LoVo (cell line): ENCODE measurements at places on chromosomes 7 and 10.

GRCh38 chr10:4450981-4451908 is 374.8 kb upstream of the AKR1E2 start:
- no peak for DNase-seq

DNA sequence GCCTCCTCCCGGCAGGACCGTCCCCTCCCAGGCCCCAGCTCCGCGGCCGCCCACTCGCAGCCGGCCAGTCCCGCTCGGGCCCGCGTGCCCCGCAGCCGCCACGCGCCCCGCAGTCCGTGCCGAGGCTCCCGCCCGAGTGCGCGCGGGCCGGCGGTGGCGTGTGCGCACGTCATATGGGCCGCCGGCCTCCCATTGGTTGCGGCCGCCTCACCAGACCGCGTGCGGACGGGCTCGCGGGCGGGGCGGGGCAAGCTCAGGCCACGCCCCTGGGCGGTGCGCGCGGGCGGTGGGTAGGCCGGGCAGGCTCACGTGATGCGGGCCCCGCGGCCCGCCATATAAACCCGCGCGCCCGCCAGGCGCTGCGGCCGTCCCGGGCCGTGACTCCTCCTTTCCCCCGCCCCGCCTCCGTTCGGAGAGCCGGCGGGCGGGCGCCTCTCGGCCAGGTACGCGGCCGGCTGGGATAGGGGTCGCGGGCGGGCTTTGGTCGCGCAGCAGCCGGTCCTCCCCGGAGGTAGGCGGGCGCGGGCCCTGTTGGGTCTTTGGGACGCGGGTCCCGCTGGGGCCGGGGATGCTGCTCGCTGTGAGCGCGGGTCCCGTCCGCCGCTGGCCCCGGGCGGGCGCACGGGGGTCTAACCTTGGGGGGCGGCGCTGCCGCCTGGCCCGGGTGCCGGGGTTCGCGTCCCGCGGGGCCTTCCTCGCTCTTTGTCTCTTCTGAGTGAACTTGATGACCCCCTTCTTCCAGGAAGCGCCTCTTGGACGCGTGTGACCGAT is at the start of gene INSIG1:
Gene INSIG1 (plus strand): TSS at position 362 of the 771 bp plus-strand sequence. CDS start 408 bp downstream, at position 770.
- peak; percentile 96 for DNase-seq

DNA sequence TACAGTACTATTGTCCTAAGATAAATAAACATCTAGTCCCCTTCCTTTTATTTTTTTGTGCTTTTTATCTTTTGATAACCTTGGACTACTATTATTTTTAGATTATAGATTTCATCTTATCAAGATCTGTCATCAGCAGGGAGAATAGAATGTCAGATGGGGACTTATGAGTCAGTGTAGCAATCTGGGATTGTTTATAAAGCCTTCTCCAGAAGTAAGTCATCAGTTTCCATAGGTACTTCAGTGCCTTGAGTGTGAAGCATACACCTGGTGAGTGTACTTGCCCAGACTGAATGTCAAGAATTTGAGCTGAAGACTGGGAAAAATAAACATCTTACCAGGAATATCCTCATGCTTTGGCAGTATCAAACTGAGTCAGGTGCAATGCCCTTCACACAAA is 2.1 kb downstream of the CASD1 start:
- peak; percentile 67 for DNase-seq

DNA sequence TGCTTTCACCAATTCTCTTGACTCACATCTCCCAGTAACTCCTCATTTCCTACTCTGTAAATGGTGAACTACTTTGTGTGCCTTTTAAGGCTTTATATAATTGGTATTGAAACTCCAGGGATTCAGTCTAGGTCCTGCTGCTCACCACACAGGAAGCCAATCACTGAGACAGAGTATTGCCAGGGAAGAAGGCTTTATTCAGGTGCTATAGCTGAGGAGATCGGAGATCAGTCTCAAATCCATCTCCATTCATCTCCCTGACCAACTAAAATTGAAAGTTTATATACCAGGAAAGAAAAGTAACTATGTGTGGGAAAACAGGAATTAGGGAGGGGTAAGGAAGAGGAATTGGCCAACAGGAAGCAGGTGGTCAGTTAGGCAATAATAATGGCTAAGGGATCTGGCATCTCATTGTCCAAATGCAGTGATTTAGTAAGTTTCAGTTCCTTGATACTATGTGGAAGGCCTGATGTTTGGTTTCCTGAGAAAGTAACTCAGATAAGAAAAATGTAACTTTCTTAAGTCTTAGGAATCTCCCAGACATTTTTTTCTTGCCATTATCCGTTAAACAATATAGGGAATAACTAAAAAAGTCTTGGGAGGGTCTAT is 10.2 kb upstream of the SDHAF3 start:
- DNase-seq = no peak

GRCh38 chr7:155183655-155184054 is 113.5 kb downstream of the HTR5A start:
- no peak for DNase-seq

- DNase-seq = no peak
Observed at GRCh38 chr7:137388916-137389315, 45.4 kb upstream of the PTN start.

DNA sequence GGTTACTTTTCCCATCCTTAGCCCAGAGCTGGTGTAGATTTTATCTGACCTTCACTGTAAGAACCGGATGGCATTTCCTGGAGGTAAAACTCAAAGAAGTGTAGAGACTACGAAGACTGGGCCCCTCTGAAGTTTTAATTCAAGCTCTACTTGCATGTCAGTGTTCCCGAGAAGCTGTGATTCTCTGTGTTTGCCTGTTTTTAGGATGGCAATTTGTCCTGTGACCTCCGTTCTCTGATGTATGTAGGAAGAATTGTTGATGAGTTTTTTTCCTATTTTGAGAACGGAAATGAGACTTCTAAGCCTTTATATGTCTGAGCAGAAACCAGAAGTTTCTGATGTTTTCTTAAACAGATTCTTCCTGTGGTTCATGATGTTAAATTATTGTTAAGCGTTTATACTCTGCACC is 94.1 kb downstream of the CDCA7L start:
- no peak for DNase-seq

- DNase-seq = no peak
Observed at GRCh38 chr7:106657085-106657991, 3.6 kb downstream of the CCDC71L start.

DNA sequence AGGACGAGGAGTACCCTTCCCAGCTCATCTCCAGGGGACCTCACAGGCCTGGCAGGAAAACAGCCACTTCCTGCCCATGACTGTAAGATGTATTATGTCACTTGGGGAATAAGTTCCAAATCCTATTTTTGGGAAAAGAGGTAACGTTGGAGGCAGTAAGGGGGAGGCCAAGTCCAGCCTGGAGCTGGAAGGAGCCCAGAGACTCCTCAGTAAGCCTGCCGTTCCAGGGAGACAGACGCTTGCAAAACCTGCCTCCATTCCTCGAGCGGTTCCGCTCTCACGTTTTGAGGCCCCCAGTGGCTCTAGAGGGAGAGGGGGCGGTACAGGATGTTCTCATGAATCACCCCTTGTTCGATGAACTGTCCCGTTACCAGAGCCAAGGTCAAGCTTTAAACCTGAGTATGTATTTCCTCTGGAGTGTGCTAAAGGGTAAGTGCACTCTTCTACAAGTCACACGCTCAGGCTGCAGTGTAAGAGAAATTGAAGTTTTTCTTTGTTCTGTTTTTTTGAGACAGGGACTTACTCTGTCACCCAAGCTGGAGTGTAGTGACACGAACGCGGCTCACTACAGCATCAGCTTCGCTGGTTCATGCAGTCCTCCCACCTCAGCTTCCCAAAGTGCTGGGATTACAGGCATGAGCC is 45.5 kb upstream of the CYTH3 start:
- no peak for DNase-seq

DNA sequence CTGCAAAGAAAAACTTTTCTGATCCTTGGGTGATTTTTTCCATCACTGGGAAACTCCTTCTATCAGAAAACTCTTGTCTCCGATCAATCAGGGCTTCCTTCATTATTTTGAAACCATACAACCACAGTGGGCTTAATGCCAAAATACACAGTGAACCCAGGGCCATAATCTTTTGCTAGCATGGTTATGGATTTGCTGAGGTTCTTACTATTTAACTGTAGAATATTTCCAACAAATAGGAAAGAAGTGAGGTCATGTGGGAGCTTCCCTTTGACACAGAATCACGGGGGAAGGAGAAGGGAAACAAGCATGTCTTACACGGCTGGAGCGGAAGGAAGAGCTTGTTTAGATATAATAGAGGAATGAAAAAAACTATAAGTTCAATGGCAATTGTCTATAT is 1241.7 kb downstream of the REEP3 start:
- no peak for DNase-seq

- no peak for DNase-seq
Observed at GRCh38 chr10:30420266-30420665, 13.7 kb upstream of the MAP3K8 start.
